MG63 (cell line): ENCODE measurements at places on chromosomes 13 and 19.

DNA sequence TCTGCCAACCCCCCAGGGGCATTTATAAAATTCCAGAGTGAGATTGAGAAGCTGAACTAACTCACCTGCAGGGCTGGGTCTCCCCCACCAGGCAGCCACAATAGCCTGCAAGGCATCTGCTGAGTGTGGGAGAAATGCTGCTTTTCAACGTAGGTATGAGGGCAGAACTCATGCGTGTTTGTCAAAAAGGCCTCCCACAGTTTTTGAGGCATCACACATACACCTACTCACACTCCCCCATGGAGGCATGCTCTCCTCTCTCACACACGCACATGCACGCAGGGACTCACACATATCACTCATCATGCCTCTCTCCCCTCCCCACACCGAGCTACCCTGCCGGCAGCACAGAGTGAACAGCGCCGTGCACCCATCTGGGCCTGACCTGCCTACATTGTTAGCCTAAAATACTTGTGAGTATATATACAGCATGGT is 390.5 kb downstream of the FGF9 start:
- DNase-seq, result no peak

- no peak for DNase-seq
These were observed 83.2 kb downstream of the NBEA start for GRCh38 chr13:35025314-35025713.

DNA sequence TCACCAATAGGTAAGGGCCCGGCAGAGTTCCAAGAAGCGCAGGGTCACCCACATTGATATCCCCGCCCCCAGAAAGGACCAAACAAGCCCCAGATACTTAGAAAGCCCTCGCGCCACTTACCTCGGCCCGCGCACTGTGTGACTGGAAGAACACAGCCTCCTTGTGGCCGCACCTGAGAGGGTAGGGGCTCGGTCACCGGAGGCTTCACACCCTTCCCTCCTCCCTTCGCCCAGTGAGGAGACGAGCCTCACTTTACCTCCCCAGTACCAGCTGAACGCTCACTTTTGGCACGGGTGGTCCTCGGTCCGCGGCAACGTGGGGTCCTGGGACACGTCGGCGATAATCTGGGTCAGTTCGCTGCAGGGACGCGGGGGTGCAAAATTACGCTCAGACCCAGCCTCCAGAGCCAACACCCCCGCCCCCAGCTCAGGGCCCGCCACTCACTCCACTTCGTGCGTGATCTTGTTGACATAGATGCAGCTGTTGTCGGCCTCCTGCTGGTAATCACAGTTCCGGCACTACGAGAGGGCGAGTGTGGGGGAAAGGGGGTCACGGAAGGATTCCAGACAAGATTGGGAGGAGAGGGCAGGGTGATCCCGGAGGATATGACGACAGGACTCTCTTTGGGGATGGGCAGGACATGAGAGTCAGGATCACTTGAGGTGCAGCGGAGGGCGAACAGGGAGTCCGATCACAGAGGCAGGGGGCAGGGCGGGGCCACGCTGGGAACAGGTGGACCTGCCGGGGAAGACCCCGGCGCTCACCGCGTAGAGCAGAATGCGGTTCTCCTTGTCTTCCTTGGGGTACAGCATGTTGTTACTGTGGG is 568 bp downstream of the POLR2I start:
- peak; percentile 38 for DNase-seq

DNA sequence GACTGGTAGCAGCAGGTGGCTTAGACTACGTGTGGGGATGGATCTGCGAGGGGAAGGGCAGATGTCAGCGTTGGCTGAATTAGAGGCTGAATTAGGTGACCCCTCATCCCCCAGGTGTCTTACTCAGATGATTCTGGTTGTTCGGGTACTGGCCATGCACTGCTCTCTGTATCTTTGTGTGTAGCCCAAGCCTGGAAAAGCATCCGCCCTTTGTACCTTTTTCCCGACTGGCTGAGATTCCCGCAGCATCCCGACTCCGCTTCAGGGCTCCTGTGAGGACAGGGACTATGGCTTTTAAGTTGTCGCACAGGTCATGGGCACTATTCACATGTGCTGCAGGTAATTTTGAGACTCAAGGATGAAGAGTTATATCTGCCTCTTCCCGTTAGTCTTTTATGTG is 7.2 kb downstream of the TFDP1 start:
- no peak for DNase-seq

- no peak for DNase-seq
These were observed at the start of gene A1BG for GRCh38 chr19:58352760-58353671. Gene A1BG, minus strand, starts transcription at chr19:58353492. Its CDS starts 55 bp downstream, at chr19:58353437.

GRCh38 chr19:49981603-49982593 is 20.9 kb upstream of the SIGLEC11 start:
- no peak for DNase-seq

GRCh38 chr13:27077451-27077850 is 94.2 kb downstream of the USP12 start:
- DNase-seq, result no peak

DNA sequence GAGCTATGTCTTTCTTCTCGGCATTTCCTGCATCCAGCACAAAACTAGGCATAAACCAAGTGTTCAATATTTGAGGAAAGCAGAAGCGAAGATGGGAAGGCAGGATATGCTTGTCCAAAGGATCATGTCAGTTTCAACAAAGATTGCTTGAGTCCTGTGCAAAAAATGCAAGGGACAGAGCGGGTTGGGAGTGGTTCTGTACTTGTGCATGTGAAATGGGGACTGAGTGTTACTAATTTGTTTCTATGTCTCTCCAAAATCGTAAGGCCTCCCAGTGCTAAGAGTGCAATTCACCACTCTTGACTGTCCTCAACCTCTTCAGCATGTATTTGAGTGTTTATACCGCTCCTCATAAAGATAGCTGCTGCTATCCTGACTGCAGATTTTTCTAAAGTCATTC is 166.2 kb downstream of the DLEU7 start:
- DNase-seq, result no peak

GRCh38 chr13:39263033-39263432 is 224.8 kb downstream of the NHLRC3 start:
- DNase-seq, result peak; percentile 11

DNA sequence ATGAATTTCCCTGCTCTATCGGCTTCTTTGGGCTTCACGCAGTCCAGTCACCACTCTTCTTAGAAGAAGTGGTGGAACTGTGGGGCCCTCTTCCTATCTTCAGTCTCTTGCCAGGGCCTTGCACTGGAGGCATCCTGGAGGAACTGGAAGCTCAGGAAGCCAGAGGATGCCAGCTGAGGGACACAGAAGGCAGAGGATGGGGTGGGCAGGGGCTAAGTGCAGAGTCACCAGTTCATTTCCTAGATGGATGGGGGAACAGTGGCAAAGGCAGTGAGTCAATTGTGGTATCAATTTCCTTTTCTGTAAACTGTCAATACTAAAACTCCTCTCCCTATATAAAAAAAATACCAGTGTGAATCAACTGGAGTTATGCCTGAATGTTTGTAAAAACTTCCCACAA is 419.7 kb downstream of the KLF12 start:
- DNase-seq, result no peak

GRCh38 chr13:34894756-34895155 is 47.3 kb upstream of the NBEA start:
- no peak for DNase-seq

GRCh38 chr13:98570929-98571372 is 6.0 kb downstream of the STK24 start:
- DNase-seq, result peak; percentile 47

GRCh38 chr19:2668175-2668763 is 34.2 kb downstream of the GNG7 start:
- DNase-seq, result no peak

DNA sequence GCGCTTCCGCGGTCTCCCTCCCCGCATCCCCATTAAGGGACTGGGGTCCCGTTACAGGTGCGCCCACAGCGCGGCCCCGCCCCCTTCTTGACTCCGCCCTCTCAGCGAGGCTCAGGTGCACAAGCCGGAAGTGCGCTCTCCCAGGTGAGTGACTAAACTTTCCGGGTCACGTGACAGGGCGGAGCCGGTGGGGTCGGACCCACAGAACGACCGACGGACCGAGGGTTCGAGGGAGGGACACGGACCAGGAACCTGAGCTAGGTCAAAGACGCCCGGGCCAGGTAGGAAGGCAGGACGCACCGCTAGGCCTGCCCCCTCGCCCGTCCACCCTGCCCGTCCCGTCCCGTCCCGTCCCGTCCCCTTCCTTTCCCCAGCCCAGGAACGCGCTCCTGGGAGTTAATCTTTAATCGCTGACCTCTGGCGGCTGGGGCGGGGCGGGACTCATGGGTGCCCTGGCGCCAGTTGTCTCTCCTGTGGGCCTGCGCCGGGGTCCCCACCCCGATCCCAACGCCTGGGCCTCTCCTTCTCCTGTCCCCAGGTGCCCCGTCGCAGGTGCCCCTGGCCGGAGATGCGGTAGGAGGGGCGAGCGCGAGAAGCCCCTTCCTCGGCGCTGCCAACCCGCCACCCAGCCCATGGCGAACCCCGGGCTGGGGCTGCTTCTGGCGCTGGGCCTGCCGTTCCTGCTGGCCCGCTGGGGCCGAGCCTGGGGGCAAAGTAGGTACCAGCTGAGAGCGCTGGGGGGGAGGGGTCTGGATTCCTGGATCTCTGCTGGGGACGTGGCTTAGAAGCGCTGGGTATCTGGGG is at the start of gene CRB3:
CRB3 (plus strand) TSS at position 202 of the 804 bp plus-strand sequence; CDS start at position 633, 431 bp downstream.
- no peak for DNase-seq

DNA sequence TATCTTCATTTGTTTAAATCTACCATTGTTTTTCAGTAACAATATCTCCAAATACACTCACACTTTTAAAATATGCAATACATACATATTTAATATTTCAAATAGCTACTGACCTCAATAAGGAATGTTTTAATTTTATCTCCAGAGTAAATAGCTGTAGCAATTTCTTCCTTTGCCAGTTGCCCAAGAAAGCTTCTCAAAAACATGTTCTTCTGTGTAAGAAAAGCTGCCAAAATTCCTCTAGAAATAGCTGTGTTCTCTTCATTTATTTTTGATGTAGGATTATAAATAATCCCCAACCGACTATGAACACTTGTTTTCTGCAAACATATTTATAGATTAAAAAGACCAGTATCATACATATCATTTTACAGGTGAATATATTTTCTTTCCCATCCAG is 150.5 kb downstream of the UGGT2 start:
- DNase-seq, result no peak

- DNase-seq, result no peak
These were observed 721.1 kb downstream of the EFNB2 start for GRCh38 chr13:105814219-105814901.

DNA sequence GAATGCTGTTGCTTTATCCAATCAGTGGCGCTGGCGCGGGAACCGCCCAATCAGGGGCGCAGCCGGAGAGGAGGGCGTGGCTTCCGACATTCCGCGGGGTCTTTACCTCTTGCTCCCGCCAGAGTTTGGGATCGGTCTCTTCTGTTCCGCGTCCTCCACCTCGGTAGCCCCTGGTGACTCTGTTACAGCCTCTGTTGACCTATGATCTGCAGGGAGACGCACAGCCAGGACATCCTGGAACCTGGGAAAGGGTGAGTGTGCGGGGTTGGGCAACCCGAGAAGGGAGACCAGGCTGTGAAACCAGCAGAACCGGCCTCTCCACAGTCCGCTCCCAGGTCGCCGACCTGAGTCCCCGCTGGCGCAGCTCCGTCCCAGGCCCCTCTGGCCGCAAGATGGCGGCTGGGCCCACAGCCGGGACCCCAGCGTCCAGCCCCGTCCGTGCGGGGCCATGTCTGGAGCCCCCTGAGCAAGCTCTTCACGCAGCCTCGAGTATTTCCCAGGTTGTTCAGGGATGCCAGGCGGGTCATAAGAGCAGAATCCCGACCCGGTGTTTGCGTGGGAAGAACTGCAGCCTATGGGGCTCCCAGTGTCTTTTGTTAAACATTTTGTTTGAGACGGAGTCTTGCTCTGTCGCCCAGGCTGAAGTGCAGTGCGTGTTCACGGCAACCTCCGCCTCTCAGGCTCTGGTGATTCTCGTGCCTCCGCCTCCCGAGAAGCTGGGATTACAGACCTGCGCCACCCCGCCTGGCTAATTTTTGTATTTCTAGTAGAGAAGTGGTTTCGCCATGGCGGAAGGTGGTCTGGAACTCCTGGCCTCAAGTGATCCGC is 4.4 kb upstream of the ZNF681 start:
- no peak for DNase-seq

DNA sequence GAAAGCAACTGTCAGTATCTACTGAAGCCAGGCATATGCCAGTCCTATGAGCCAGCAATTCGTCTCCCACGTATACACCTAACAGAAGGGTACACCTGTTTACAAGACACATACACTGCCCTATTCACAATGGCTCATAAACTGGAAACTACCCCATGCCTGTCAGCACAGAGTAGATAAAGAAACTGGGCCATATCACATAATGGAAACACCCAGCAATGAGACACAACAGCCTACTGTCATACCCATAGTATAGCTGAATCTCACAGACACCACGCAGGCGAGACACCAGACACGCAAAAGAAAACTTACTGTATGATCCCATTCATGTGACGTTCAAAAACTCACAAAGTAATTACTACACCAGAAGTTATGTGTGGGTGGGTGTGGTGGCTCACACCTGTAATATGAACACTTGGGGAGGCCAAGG is 15.7 kb downstream of the NOSIP start:
- no peak for DNase-seq

DNA sequence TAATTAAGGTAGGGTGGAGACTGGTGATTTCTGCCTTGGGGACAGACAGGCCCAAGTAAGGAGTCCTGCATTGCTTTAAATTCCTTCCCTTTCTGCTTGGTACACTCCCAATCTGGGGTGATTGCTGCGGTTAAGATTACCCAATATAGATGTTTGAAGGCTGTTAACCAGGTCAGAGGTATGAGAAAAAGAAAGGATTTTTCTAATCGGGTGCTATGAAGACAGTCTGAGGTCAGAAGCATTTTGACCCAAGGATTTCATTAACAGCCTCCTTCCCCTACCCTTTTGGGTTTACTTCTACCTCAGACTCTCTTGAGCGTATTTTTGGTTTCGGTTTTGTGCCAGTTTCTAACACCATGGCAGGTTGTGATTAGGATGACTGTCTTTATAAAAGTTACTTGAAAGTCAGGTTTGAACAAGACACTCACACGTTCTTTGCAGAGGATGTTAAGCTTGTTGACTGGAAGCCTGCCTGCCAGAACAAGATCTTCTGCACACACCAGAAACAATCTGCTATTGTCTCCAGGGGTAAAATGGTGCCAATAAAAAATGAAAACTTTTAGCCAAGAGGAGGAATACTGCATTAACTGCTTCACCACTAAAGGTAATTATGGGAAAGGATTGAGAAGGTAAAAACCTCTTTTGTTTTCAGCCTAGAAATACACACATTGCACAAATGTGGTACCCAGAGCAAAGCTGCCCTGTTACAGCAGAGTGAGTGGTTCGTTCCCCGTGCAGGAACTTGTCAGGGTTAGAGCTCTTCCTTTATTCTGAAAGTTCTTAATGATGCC is 108.8 kb downstream of the NDFIP2 start:
- DNase-seq, result no peak

GRCh38 chr19:42529248-42529764 is 1.0 kb upstream of the CEACAM1 start:
- DNase-seq, result peak; percentile 28

GRCh38 chr19:34712395-34713261 is 21.4 kb upstream of the ZNF181 start:
- peak; percentile 36 for DNase-seq
